ENCODE measurements at places on chromosomes 12 and 14.

DNA sequence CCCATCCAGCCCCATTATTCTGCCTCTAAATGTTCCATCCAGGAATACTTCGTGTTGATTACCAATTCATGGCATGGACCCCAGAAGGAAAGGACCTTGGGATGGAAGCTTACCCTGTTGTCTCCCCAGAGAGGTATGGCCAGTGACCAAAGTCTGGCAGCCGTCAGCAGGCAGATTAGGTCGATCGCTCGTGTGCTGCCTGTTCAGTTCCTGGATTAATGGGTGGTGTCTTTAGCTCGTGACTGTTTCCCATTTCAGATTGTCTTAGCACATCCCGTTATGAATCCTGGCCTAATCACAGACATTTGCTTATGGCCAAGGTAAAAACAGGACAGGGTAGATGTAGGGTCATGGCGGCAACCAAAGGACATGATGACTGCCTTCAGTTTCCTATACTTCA lies 122.9 kb upstream of the NTF3 start:
- no peak for DNase-seq

DNA sequence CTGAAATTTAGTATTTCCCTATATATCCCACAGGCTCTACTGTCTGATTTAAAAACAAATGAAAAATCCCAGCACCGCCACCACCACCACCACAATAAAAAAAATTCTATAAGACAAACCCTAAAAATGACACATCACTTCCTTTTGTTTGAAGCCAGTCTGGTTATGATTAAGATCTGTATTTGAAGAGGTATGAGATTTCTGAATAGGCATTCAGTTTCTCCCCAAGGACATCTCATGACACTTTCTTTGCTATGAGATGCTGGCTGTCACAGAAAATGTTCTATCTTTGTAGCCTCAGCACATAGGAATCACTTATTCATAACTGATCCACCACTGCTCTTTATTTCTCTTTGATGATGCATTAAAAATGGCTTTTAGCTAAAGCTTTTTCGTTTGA lies 1071.0 kb downstream of the SLC6A15 start:
- no peak for DNase-seq

DNA sequence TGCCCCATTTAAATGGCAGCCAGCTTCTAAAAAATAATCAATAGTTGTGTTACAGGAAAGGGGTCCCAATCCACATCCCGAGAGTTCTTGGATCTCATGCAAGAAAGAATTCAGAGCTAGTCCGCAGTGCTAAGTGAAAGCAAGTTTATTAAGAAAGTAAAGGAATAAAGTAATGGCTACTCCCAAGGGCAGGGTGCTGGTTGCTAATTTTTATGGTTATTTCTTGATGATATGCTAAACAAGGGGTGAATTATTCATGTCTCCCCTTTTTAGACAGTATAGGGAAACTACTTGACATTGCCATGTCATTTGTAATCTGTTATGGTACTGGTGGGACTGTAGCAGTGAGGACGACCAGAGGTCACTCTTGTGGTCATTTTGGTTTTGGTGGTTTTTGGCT lies 591.3 kb downstream of the LRFN5 start:
- no peak for DNase-seq

DNA sequence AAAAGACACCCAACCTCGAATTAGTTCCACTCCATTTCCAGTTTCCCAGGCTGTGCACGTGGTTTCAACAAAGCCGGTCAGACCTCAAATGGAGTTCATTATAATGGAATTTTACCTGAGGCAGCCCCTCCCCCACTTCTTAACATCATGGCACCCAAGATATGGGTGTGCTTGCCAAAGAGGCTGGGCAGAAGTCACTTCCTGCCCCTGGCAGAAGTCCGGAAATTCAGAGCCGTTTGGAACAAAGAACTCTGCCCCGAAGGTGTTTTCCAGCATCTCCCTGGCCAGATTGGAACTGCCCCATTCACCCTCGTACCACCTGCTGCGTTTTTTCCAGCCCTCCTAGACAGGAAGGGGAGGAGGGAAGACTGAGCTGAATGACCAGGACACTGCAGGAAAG lies 8.2 kb downstream of the VDR start:
- DNase-seq, result no peak

- no peak for DNase-seq
These were observed 217.5 kb downstream of the DPY19L2 start for GRCh38 chr12:63450816-63451215.

GRCh38 chr14:50117456-50117855 lies 1.1 kb upstream of the VCPKMT start:
- DNase-seq, result no peak

DNA sequence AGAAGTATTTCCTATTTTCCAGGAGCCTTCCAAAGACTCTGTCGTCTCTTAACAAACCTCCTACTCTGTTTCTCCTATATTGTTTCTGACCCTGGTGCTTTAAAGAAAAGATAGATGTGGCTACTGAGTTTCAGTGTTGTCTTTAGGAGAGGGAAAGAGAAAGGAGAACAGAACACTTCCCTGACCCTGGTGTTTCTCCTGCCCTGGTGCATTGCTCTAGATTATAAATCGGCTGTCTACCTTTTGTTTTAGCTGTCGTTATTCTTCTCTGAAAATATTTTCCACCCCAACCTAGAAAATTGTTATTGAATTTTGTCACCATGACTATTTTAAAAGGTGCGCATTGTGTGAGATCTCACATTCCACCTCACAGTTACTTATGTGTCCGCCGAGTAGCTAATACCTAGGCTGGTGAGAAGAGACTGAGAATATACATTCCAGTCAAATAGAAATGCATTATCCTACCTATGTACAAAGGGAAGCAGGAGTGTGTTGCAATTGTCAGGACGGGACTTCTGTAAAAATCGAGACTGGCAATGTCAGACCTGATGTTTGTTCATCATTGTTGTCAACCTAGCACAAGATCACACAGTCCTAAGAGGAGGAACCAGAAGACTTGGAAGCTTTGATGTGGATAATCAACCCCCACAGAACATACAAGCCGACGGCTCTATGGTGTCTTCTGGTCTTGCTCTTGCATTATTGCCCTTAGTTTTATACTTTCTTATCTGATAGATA lies 108.7 kb upstream of the SLC38A4 start:
- DNase-seq, result no peak

DNA sequence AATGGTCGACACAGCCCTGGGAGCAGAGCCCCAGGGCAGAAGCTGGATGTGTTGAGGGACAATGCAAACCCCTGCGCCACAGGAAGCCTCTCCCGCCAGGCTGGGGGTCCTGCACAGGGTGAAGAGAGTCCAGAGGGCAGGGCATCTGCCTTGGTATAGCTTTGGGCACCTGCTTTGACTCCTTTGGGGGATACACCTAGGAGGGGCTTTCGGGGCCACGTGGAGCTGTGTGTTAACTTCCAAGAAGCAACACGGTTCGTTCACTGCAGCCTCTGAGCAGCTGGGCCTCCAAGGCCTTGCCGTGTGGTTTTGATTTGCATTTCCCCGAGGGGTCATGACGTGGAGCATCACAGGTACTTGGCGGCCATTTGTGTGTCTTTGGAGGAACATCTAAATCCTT lies 5.8 kb upstream of the PUS1 start:
- peak; percentile 72 for DNase-seq

DNA sequence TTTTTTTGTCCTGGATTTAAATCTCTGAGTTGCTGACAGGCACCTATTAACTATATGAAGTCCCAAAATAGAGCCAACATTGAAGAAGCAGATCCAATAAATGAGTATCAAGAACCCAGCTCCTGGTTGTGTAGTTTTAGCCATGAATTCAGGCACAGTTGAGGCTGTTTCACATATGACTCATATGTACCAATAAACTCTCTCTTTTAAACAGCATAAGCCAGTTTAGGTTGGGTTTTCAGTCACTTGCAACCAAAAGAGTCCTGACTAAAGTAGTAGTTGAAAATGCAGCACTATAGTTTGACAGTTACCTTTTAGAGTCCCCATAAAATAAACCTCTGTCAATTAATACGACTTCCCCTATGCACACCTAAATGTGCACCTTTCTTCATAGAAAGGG lies 389.9 kb downstream of the RPS29 start:
- DNase-seq, result no peak

- no peak for DNase-seq
These were observed 98.9 kb upstream of the EGLN3 start for GRCh38 chr14:34049790-34050189.

DNA sequence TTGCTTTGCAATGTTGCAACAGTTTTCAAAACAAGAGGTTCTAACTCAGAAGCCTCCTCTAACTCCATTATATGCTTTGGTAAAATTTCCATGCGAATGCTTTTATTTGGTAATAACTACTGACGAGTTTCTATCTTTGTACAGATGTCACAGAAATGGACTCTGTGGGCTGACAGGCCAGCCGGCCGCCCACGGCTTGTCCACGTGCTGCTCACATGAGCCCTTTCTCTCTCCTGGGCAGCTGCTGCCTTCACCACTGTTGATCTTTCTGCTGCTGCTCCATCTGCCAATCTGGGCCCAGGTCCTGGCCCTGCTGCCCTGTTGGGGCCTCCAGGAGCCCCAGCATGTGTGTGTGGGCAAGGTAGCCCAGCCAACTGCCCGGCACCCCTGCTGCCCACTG lies 168.2 kb upstream of the TMEM132C start:
- DNase-seq, result no peak

DNA sequence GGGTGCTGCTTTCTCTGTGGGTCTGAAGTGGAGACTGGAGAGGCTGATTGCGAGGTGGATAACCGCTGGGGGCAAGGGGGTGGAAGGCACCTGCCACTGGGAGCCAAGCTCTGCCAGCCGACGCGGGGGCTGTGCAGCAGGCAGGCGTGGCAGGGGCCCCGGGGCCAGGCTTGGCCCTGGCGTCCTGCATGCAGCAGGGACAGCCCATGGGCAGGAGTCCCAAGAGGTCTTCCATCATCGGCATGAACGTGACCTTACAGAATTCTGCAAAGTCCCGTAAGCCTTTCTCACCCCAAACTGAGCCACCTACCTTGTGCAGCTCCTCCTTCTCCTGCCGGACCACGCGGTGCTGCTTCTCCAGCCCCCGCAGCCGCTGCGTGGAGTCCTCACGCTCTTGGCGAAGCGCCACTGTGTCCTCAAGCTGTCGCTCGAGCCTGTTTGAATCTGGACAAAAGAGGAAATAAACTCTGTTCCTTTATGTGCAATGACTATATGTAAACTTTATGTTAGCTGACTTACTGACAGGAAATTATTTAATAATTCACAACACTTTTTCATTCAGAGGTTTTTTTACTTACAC lies 51.3 kb downstream of the AMN start:
- DNase-seq, result no peak
